ENCODE measurements at places on chromosomes 11 and 22.

- DNase-seq: no peak
Measured at GRCh38 chr11:128692753-128693415, 988 bp upstream of the FLI1 start.

GRCh38 chr11:94400839-94401772 is at the start of gene GPR83:
GPR83 (minus strand) TSS chr11:94401419; CDS start chr11:94401247, 172 bp downstream.
- DNase-seq: peak; percentile 27

DNA sequence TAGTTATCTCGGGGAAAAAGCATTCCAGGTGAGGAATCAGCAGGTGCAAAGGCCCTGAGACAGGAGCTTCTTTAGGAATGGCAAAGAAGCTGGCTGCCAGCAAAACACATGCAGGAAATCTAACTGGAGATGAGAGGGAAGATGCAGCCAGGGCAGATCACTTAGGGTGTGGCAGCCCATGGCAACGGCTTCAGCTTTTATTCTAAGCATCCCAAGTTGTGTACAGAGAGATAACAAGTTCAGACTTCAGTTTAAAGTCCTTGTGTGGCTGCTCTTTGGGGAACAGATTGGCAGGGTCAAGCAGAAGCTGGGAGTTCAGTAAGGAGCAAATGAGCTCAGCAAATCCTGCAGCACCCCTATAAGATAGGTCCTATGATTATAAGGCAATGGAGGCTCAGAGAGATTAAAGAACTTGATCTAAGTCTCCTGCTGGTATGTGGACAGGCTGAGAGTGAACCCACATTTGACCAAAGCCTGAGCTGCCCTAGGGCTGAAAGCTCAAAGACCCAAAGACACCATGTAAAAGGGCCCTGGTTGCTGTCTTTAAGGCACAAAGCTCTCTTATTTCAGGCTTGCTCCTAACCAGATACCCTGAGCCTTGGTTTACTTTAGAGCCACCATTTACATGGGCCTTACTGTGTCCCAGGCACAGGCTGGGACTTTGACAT is 466.8 kb downstream of the SOX6 start:
- DNase-seq: no peak

DNA sequence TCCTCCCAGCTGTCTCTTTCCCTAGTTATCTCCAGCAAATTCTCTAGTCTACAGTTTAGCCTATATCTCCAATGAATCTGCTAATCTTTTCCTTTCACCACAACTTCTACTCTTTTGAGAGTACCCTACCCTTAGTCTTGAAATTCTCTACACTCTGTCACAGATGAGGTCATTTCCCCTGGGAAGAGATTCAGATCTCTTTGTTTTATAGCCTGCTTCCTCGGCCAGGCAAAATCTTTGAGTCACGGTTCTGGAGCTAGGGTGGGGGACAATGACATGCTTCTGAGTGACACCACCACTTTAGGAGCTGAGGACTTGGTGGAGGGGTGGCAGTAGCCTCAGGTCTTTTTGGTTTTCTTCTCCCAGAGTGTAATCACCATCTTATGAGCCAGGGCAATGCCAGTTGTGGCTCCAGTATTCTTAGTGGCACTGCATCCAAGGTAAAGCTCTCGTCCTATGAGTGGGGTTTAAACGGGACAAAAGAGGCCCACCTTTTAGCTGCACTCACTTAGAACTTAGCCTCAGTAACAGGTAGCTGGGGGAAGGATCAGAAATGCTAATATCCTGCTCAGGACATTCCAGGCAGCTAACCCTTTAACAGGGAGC is 98.5 kb upstream of the RRM1 start:
- DNase-seq: no peak

GRCh38 chr11:117529816-117530215 is 202.2 kb downstream of the CEP164 start:
- no peak for DNase-seq

DNA sequence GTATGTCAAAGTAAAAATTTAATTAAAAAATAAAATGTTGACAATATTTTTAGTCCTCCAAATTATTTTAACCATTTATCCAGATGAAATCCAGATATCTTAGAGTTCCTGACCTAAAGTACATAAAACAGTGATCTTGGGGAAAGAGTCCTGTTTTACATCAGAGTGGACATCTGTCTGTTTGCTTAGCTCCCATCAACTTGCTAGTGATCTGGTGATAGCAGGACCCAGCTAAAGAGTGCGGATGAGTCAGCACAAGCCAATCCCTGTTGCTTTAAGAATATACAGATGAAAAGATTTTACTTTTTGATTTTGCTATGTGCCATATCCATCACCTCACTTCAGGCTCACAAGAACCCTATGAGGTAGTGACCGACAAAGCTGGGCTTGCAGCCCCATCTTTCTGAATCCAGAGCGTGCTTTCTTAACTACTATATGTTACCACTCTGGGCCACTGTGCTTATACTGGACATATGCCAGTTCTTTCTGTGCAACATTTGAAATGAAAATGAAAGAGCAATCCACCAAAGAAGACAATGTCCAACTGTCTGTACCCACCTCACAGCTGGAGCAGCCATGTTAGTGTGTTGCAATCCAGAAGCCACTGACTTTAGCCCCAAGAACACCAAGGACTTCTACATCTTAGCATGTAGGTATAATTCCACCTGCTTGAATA is 167.6 kb upstream of the SESN3 start:
- DNase-seq: no peak

DNA sequence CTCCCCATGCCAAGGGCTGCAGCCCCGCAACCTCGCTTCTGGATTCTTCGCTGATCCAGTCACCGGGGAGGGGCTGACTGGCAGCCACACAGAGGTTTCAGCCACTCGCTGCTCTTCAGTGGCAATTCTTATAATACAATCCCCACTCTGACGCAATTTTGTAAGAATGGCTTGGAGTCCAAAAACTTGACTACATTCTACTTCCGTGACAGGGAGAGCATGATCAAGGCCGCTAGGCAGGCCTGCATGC is 14.9 kb downstream of the PPM1F start:
- no peak for DNase-seq

GRCh38 chr22:40441761-40442390 is 71.5 kb downstream of the SGSM3 start:
- no peak for DNase-seq

DNA sequence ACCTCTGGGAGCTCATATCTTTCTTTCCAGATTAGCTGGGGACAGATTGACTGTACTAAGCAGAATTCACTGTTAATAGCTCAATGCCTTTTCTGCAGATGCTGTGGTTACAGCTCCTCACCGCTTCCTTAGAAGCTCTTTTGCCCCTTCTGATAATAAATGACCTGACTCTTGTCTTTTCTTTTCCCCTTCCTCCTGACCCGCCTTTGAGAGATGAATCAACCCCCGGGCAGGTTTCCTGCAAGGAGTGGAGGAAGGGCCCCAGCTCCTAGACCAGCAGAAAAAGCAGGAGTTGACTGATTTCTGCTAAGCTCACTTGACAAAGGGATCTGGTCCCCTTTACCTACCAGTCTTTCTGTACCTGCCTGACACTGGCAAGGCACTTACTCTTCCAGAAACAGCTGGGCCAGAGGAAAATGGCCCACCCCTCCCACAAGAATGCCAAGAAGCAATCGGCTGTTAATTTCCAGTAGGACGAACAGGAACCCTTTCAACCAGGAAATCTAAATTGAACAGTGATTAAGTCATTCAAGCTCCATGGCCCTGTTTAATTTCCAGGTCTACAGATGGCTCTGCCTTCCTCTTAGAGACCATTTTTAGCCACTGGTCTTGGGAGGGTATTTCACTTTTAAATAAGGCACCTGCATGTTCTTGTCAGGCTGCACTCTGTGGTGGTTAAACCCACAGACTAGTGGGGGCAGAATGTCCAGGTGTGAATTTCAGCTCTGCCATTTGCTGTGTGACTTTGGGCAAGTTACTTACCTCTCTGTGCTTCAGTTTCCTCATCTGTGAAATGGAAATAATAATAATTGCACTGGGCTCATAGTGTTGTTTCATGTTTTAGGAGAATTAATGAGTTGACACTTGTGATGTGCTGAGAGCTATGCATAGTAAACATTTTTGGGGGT is 67.5 kb downstream of the PRR5L start:
- DNase-seq: no peak

All from NCI-H1092 treated with DMSO at 0.1 percent for 48 hours (cell line).